Tibial nerve (tissue), 4 donors: ENCODE measurements at places on chromosomes 7 and 10. TPM values are rescaled to one million over a fixed set of nuclear protein-coding genes. Genes with fewer than 3 reads are reported as not detected.

DNA sequence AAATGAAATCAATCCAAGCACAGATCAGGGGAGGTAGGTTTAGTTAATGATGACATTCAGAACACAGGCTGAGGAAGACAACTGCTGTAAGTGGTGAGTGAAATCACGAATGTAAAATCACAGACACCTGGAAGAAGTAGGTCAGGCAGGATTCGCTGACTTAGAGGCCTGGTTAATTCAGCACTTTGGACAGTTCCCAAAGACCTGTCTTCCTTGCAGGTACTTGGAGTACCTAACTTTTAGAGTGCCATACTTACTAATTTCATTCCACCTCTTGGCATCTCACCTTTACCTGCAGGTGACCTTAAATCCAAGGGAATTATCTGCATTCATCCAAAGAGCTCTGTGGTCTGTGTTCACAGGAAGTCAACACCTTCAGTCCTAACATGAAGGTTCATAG, 822.3 kb downstream of the PHTF2 start:
- no peak for DNase-seq

- no peak for DNase-seq
Observed at GRCh38 chr7:126533715-126534114, 719.0 kb downstream of the GRM8 start.

- DNase-seq = no peak
Observed at GRCh38 chr10:75424571-75424970, 6.9 kb upstream of the LRMDA start.

- DNase-seq = no peak
Observed at GRCh38 chr10:24652381-24652957, 71.2 kb downstream of the ARHGAP21 start.

DNA sequence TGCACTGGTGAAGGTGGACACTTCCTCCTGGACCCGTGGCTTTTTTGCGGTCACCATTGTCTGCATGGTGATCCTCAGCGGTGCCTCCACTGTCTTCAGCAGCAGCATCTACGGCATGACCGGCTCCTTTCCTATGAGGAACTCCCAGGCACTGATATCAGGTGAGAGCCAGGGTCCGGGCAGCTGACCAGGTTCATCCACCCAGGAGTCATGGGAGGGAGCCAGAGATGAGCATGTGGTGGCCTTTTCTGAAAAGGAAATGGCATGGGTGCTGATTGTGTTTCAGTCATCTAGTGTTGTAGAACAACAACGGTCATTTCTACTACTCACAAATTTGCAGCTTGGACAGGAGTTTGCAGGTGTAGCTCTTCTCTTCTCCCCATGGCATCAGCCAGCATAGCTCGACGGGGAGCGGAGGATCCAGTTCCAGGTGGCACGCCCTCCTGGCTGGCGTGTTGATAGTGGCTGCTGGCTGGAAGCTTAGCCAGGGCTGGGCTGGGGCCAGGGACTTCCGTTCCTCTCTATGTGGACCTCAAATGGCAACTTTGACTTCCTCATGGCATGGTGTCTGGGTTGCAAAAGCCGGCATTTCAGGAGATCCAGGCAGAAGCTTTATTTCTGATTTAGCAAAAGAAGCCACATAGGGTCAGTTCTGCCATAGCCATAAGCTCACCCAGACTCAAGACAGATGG, 32.7 kb downstream of the SLC29A3 start:
- peak; percentile 15 for DNase-seq

The PNLIP gene
- 2.1 TPM for total RNA-seq

The SPDYE1 gene
- not detected for total RNA-seq
